A673 (cell line): ENCODE measurements at places on chromosomes 6 and 20. TPM values are rescaled to one million over a fixed set of nuclear protein-coding genes. Genes with fewer than 3 reads are reported as not detected.

GRCh38 chr6:25435416-25435985 lies 156.3 kb downstream of the CARMIL1 start:
- no peak overlapping the region for H3K27ac ChIP-seq
- no peak for DNase-seq
- H3K4me3 ChIP-seq, result no peak overlapping the region
- H3K36me3 ChIP-seq, result no peaks in the 10 kb centered on the region
- H3K27me3 ChIP-seq, result no peaks in the 10 kb centered on the region
- no peaks in the 10 kb centered on the region for H3K4me1 ChIP-seq

DNA sequence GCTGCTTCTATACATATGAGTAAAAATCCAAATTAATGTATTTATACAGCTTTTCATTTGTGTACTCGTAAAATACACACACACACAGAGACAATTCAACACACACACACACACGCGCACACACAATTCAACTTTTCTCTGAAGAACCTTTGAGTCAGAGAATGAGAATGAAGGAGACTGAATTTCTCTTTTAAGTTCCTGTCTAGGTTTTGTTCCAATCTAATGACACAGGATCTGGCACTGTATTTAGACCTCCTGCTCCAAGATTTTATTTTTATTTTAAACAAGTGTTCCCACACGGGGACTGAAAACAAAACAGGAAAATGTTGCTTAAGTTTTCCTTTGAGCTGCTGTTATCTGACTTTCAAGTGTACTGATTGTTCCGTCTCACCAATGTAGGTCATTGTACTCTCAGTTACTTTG lies 250.8 kb downstream of the LAMA2 start:
- no peaks in the 10 kb centered on the region for H3K27me3 ChIP-seq
- H3K4me3 ChIP-seq, result no peak overlapping the region
- H3K27ac ChIP-seq, result no peak overlapping the region

DNA sequence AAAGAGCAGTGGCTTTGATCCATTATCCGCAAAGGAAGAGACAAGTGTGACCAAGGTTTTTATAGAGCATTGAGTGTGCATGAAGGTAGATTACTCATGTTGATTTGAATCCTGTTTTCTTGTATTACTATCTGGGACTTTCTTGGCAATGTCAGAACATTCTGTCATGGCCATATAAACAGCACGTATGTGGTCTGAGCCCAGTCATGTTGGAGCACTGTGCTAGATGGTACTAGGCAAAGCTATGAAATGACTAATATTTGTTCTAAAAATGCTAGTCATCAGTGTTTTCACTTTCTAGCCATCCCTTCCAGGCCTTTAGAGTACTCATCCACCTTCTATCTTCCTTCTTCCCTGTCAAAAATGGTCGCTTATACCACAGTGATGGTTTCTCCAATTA lies 278.6 kb upstream of the FLRT3 start:
- H3K4me1 ChIP-seq, result no peaks in the 10 kb centered on the region
- no peaks in the 10 kb centered on the region for H3K27me3 ChIP-seq
- H3K27ac ChIP-seq, result no peak overlapping the region
- no peak overlapping the region for H3K4me3 ChIP-seq

DNA sequence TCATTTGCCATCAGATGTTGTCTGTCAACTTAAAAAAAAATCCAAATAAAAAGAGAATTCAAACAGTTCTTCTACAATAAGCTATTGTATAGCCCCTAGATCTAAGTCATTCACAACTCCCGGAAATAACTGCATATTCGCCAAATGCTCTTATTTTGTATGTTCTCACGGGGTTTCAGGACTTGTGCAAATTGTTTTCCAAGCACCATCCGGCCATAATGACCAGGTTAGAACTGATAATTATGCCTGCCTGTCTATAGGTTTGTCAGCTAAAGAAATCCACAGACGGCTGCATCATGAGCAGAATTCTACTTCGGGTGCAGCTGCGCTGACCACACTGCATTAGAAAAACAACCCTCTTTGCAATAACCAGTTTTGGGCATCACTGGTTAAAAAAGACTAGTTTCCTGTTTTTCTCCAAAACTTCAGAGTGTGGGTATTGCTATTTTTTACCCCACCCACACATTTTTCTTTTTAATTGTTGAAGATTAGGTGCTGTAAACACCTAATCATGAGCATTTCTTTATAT lies 87.7 kb downstream of the HIVEP2 start:
- H3K4me1 ChIP-seq, result no peaks in the 10 kb centered on the region
- no peak for DNase-seq
- no peak overlapping the region for H3K27ac ChIP-seq
- H3K4me3 ChIP-seq, result no peak overlapping the region
- no peaks in the 10 kb centered on the region for H3K36me3 ChIP-seq

- H3K36me3 ChIP-seq, result no peaks in the 10 kb centered on the region
- no peaks in the 10 kb centered on the region for H3K27me3 ChIP-seq
- no peak overlapping the region for H3K27ac ChIP-seq
- H3K4me1 ChIP-seq, result peaks cover 12% of the 10 kb centered on the region
- no peak for DNase-seq
Measured at GRCh38 chr6:132494954-132495353, 18.0 kb downstream of the STX7 start.

DNA sequence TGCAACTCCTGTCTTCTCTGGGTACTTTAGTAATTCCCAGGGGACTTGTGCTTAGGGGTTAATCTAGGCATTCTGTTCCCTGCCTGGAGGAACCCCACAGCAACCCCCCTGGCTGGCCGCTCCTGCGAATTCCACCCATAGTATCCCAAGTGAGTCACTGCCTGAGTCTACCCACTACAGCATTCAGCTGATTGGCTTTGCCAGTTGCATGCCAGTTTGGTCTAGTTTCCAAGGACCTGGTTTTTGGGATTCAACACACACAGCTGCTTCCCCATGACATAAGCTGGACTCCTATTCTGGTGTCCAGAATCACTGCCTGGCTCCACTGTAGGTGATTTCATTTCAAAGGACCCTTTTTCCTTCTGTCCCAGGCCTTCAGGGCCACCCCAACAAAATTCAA lies 40.3 kb downstream of the PLCG1 start:
- H3K4me1 ChIP-seq, result peaks cover 14% of the 10 kb centered on the region
- H3K4me3 ChIP-seq, result no peak overlapping the region

Gene C6orf141
- total RNA-seq, result 9.7 and 11.7 TPM in 2 replicates

Gene ZSCAN23
- 5.4 and 8.3 TPM in 2 replicates for total RNA-seq
